ENCODE measurements at places on chromosomes 5 and 9.
A peak's percentile ranks its signal among the peaks of the same experiment; 100 is the strongest.

DNA sequence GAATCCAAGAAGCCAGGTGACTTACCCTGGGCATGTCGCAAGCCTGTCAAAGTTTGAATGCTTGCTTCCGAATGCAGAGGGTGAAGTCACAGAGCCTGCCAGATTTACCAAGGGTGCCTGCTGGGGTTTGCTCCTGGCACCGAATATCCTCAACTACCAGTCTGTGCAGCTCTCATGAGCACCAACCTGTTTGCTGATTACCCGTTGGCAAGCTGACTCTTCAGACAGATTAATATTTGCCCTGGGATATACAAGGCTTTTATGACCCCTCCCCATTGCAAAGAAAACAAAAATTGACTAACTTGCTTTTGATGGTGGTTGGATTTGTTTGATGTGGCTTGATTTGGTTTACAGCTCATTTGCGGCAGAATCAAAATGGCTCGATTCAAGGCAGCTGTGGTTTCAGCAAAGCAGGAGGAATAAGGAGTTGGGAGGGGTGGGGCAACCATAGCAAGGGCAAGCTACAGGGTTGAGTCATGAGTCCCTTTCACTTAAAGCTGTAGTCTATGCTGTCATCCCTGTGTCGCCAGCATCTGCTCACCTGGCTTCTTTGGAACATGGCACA, 82.3 kb upstream of the AGXT2 start:
- DNase-seq: peak; percentile 33

- DNase-seq: no peak
Observed at GRCh38 chr5:178538741-178539229, 51.4 kb downstream of the COL23A1 start.

GRCh38 chr9:94622087-94622800, 17.1 kb downstream of the FBP1 start:
- DNase-seq: no peak

DNA sequence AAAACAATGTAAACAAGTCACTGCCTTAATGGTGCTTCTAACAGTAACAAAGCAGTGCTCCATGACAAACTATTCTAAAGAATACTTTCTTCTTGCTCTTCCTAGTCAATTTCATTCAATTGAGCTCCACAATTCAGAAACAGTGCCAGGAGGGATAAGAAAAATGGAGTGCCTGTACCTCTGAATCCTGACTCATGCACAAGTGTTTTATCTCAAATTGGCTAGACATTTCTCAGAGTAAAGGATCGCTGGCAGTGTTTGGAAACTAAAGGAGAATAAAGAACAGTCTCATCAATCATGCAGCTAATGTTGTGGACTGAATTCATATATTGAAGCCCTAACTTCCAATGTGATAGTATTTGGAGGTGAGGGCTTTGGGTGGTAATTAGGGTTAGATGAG, 27.6 kb downstream of the SLC25A51 start:
- no peak for DNase-seq

DNA sequence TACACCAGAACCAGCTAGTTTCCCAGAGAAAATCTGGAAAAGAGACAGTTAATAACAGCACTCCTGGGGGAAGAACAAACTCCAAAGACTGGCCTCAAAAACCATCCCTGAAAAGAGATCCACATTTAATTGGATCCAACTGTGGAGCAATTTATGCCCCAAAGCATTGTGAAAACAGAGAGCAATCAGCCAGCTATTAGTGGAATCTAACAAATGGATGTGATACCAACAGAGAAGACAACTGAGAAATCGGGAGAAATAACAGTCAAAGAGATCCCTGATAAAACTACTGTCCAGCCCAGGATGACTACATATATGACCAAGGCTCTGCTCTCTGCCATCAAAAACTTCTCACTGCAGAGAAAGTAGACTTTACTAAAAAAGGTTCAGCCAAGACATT, 40.5 kb upstream of the TRIO start:
- DNase-seq: no peak

GRCh38 chr5:146675636-146676035, 159.6 kb upstream of the GPR151 start:
- no peak for DNase-seq

DNA sequence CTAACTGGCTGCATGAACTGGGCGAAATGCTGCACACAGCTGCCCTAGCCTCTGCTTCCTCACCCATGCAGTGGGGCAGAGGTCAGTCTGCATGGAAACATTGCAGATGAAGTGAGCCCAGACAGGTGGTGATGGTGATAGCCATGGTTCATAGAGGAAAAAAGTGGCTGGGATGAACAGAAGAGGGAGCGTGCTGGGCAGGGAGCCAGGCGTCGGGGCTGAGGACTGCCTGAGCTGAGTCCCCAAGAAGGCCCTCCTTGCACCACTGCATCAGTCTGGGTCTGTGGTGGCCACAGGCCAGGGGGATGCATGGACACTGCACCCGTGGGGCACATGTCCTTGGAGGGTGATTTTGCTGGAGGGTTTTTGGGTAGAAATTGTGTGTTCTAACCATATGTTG, 80.5 kb downstream of the AMBP start:
- no peak for DNase-seq
